Stimulated activated CD4-positive, alpha-beta T cell treated with anti-CD3 and anti-CD28 coated beads, Interleukin-15, amount 100 ng/mL, for 48 hours (primary cell): ENCODE measurements at places on chromosomes 16 and 17.

- DNase-seq: no peak
Observed at GRCh38 chr16:75931043-75931442, 204.8 kb upstream of the CPHXL start.

DNA sequence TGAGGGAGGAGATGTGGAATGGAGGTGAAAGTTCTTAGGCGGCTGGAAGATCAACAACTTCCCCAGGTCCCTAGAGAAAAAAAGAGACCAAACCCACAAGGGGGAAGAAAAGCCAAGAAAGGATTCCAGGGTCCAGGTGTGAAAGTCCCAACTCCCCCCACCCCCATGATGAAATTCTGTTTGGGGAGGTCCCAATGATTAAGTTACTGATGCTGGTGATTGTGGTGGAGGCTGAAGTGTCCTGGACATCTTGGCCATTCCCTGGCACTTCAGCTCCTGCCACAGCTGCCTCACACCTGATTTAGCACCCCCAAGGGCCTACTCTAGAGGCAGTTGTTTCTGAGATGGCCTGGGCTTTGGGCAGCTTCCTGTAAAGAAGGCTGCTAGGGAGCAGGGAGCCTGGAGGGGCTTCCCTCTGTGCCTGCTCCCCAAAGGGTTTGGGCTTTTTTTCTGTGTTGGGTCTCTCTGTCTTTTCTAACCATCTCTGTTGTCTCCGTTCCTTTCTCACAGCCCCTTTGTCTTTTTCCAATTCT, 13.1 kb downstream of the HOXB4 start:
- no peak for DNase-seq

GRCh38 chr16:12171206-12171605, 194.7 kb downstream of the SNX29 start:
- no peak for DNase-seq

DNA sequence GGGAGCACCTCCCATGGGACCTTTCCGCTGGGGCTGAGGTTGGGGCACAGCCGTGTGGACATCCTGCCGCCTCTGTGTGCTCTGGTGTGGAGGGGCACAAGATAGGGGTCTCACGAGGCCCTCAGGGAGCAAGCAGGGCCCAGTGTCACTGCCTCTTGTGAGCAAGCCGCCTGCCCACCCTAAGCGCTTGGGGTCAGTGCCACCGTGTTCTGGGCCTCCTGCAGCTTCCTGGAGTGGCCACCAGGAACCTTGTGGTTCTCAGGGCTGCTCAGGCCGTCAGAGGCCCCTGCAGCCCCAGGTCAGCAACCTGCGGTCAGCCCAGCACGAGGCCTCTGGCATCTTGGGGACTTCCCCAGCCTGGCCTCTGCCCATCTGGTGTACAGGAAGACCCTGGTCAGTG, 13.6 kb upstream of the CAPN15 start:
- DNase-seq: no peak

- DNase-seq: no peak
Observed at GRCh38 chr16:50251375-50252081, 14.8 kb upstream of the ADCY7 start.

DNA sequence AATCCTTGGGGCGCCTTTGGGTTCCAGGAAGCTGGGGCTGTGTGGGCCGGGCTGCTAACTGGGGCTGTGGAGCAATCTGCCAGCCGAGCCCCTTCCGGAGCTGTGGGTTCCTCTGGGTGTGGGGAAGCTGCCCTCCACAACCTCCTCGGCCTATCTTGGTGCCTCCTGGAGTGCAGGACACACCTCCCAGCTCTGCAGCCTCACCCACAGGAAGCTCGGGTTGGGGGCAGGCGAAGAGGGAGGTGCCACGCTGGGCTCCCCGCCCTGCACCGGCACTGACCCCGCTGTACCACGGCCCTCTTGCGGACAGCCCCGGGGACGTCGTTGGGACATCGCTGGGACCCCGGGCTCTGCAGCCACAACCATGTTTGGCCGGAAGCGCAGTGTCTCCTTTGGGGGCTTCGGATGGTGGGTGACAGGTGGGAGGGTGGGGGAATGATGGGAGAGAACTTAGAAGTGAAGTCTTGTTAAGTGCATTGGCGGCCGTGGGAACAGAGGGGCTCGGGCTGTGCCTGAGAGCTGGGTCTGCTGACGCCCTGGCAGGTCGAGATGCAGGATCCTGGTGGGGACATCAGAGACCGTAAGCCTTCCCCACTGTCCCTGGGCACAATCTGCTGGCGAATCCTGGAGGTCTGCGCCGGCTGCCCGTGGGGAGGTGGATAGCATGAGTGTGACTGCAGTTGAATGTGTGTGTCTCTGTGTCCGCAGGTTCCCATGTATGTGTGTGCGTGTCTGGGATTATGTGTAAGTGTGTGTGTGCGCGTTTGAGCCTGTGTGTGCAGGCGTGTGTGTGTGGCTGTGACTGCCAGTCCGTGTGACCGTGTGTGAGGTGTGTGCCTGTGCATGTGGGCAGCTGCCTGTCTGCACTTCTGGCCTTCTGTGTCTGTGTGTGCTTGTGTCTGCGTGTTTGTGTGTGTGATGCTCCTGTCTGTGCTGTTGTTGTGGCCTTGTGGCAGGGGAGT, at the start of gene RAP1GAP2:
TSS of gene RAP1GAP2 (plus strand) at position 275 of the 962 bp plus-strand sequence. CDS start at position 365, 90 bp downstream.
- peak; percentile 24 for DNase-seq
